ENCODE measurements at places on chromosomes 7 and 10.

GRCh38 chr7:78172267-78172757, 373.7 kb downstream of the PHTF2 start:
- no peak for DNase-seq

- DNase-seq, result no peak
Observed at GRCh38 chr10:60331886-60332285, 57.8 kb downstream of the ANK3 start.

DNA sequence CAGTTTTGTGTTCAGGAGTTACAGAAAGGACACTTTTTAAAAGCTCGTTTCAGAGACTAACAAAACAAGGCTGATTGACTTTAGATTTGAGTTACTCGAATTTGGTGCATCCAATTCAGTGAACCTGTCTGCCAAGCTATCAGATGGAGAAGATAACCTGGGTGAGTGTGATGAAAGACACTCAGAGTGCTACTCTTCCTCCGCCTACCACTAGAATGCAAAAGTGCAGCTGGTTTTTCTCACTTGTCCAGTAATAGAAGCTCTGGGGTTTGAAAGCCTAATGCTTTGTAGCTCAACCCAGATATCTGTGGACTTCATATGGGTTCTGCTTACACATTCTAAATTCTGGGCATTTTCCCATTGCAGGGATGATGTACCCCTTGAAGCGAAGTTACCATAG, 82.8 kb upstream of the NPY start:
- no peak for DNase-seq

- no peak for DNase-seq
Observed at GRCh38 chr10:16904049-16904448, 86.8 kb upstream of the RSU1 start.

- no peak for DNase-seq
Observed at GRCh38 chr7:158842486-158842885, 13.2 kb upstream of the ESYT2 start.

GRCh38 chr10:88934900-88935672, 17.5 kb downstream of the ACTA2 start:
- DNase-seq, result peak; percentile 37

- no peak for DNase-seq
Observed at GRCh38 chr7:14999331-14999730, 96.8 kb upstream of the DGKB start.

DNA sequence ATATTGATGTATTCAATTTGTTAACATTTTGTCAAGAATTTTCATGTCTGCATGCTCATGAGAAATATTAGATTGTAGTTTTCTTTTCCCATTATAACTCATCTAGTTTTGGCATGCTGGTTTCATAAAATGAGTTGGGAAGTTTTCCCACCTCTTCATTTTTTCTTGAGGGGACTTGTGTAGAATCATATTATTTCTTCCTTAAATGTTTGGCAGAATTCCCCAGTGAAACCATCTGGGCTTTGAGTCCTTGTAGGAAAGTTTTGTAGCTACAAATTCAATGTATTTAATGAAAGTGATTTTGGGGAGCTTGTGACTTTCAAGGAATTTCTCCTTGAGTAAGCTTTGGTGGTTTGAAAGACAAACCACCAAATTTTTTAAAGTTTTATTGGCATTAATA, 173.2 kb downstream of the PHTF2 start:
- DNase-seq, result no peak

- no peak for DNase-seq
Observed at GRCh38 chr10:133405844-133406527, 12.0 kb downstream of the MTG1 start.

DNA sequence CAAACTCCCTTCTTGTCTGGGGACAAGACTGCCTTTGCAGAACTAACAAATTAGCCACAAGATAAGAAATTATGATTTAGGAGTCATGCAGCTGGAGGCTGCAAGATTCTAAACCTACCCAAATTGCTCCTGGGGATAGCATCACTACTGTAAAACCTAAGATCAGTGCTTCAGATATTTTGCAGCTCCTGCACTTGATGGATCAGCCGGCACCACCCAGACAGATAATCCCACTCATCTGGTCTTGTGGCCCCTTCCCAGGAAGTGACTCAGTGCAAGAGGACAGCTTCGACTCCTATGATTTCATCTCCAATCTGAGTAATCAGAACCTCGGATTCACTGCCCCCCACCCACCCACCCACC, 181.9 kb downstream of the AKR1D1 start:
- no peak for DNase-seq

GRCh38 chr10:28535846-28536245, 2.9 kb downstream of the WAC start:
- no peak for DNase-seq

- DNase-seq, result no peak
Observed at GRCh38 chr7:121298831-121299239, 30.0 kb upstream of the WNT16 start.

DNA sequence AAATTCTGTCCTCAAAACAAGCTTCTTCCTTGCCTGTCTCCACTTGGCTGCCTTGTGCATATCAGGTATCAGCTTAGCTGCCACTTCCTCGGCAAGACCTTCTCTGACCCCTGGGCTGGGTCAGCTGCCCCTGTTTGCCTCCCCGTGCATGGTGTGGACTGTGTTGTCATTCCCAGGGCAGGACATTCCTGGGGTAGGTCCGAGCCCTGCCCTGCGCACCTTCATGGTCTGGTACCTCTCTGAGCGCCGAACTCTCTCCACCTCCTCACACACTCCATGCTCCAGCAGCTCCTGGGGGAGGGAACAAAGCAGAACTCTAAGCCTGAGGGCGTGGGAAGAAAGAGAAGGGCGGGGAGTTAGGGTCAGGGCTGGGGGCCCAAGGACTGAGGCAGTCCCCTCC, 3.8 kb downstream of the POLM start:
- no peak for DNase-seq

DNA sequence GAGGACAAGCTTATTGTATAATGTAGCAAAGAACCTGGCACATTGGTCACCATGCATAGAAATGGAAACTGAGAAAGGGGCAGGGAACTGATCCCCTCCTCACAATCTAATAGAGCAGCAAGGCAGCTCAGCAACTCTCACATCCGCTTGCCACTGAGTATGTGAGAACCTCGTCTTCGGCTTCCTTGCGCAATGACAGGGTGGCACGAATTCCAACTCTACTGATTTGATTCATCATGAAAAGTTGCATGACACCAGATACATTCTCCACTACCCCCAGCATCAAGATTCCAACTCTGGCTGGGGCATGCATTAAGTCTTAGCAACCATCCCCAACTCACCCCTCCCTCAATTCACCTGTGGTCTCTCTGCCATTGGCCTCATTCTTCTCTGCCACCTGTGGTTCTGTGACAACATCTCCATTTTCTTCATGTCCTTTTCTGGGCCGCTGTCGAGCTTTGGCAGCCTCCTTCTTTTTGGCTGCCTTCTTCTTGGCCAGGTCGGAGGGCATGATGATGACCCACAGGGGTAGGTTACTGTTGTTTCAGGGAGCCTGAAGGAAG, 976 bp downstream of the ABCF2 start:
- DNase-seq, result no peak

DNA sequence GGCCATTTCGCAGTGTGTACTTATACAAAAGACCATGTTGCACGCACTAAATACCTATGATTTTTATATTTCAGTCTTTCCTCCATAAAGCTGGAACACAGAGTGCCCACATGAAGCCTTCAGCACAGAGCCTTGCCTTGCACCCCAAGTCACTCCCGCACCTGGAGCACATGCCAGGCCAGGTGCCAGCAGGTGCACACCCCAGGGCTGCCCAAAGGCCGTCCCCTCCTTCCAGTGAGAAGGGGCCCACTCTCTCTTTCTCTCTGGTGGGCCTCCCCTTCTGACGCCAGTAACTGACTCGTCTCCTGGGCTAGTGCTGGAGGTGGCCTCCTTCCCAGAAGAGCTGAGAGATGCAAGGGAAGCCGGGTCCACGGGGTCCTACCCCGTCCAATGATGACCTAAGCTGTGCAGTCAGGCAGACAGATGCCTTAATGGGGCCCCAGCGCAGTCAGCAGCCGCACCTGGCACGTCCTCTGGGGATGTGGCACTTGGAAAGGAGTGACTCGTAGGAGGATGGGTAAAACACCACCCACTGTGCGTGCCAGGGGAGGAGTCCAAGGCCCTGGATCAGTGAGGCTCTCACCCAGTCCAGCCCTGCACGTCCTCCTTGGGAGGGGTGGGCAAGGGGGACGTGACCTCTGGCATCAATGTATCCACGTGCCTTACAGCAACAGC, 17.7 kb upstream of the SHH start:
- DNase-seq, result no peak

- no peak for DNase-seq
Observed at GRCh38 chr10:2985729-2986232, 81.6 kb upstream of the PFKP start.

DNA sequence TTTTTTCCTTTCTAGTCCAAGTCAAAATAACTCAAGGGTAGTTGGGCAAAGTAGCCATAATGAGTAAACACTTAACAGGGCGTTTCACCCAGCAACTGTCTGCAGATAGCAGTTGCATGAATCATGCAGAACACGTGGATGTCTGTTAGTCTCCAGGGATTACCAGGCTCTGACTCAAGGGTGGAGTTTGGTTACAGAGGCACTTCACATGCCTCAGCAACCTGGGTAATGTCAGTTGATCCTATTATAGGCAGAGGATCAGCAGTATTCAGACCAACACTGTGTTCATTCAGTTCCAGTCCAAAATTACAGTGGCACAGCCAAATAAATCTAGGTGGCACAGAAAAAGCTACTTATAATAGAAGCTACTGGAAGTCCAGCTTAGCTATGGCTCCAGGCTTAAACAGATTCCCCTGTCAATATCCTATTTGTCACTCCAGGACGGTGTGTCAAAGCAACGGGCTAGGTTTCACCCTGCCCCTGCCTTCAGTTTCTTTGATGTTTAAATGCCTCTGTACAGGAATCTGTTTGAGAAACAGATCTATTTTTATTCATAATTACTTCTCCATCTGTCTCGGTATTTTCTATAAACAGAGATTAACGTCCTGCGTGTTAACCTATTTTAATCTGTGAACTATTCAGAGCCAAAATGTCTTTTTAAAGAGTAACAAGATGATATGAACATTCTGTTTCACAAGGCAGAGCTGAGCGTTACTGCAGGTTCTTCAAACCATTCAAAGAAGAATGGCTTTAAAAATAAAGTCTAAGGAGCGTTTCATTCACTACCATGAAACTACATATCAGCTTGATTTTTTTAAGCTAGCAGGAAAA, 162.6 kb upstream of the AKR1E2 start:
- DNase-seq, result no peak

- no peak for DNase-seq
Observed at GRCh38 chr10:101565936-101566332, 22.1 kb downstream of the POLL start.

GRCh38 chr10:132722394-132723329, 63.3 kb downstream of the NKX6-2 start:
- DNase-seq, result no peak

DNA sequence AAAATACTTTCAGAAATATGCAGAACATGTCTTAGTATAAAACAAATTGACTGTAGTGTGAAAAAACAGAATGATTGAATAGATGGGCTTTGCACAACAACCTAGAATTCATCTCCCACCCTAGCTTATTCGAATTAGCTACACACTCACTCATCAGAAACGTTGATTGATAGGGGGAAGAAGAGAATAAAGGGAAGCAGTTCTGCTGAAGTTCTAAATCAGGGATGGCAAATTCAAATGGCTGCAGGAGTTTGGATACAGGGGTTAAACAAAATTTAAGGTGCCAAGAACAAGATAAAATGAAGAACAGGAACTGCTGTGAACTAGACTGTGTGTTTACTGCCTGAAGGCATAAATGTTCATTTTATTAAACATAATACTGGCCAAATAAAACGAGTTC, 9.0 kb downstream of the CD36 start:
- DNase-seq, result no peak

GRCh38 chr7:70719125-70719524, 412.8 kb upstream of the GALNT17 start:
- DNase-seq, result no peak

DNA sequence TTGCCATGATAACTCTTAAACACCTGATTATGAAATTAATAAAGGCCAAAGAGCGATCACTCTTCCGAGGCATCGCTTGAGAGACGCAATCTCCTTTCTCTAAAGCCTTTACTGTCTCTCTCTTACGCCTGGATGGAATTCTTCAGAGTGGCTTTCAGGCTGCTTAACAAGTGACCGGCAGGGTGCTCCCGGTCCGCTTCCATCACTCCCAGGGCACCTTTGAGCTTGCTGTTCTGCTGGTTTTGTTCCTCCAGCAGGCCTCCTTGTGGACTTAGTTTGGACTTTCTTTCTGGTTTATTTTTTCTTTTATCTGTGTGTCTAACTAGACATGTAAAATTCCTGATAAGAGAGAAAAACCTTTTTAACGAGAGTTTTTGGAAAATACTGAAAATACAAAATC, 60.9 kb downstream of the MRPL32 start:
- DNase-seq, result no peak

DNA sequence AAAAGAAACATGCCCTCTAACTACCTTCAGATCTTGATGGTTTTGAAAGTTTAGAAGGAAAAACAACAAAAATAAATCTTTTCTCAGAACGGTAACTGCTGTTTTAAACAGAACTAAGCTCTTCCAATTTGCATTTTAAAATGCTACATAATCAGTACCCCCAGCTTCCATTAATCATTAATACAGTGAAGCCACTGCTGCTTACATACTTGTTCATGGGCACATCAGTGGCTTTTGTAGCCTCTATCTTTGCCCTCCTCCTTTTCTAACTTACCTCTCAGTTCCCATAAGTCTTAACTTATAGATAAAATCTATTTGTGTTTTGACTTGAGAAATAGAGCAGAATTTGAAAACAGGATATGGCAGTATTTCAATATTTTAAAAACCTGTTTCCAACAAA, 109.1 kb downstream of the POLL start:
- DNase-seq, result no peak

DNA sequence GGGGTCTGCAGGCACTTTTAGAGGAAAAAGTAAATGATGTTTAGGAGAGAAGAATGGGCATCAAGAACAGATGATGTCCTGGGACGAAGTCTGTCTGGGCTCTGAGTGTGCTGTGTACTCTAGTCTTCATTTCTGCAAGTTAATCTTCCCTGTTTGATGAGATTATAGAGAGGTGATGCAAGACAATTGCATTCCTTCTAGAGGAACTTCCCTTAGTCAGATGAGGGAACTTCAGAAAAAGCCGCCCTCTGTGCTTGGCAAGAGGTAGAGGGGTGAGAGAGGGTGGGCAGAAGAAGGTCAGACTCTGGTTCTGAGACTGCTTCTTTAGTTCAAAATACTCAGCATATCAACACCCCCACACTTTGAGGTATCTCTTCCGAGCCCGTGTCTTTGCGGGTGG, 797.9 kb downstream of the LRMDA start:
- DNase-seq, result no peak

GRCh38 chr7:28002638-28003037, 178.0 kb downstream of the JAZF1 start:
- DNase-seq, result no peak

DNA sequence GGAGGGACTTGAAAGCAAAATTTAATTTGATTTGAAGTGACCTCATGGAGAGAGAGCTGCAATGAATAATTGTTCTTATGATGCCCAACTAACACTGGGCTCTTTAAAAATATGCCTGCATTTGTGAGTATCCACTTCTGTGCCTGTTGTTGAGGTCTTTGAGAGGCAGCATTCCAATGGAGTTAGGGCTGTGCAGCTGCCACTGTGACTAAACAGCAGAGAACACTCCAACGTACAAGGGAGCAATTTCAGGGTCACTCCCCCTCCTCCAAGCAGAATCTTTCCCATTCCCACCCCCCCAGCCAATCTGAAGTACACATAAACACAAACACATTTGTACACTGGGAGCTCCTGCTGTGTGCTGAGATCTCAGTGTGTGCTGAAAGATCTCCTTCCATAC, 28.0 kb upstream of the GSAP start:
- DNase-seq, result no peak
